Stimulated activated CD8-positive, alpha-beta memory T cell treated with anti-CD3 and anti-CD28 coated beads, Interleukin-2, amount 100 ng/mL, for 48 hours (primary cell): ENCODE measurements at places on chromosomes 4 and X.

DNA sequence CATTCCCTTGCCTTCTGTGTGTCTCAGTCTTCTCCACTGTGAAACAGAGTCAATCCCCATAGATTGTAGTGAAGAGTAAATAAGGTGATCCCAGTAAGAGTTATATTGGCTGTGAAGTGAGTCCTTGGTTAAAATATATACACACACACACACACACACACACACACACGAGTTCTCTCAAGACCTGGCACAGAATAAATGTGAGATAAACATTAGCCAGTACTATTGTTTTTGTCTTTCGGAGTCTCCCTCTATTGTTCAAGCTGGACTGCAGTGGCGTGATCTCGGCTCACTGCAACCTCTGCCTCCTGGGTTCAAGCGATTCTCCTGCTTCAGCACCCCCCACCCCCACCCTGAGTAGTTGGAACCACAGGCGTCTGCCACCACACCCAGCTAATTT, 44.8 kb upstream of the FAM156A start:
- no peak for DNase-seq

GRCh38 chr4:187714957-187715356, 280.6 kb upstream of the ZFP42 start:
- no peak for DNase-seq

GRCh38 chr4:16443504-16444088, 217.3 kb upstream of the TAPT1 start:
- DNase-seq: no peak

- DNase-seq: no peak
Observed at GRCh38 chrX:131895807-131896206, 127.3 kb upstream of the STK26 start.

- DNase-seq: no peak
Observed at GRCh38 chr4:30350288-30350687, 369.9 kb upstream of the PCDH7 start.
